Inflammatory macrophage treated with lipopolysaccharide for 1 hour (primary cell): ENCODE measurements at places on chromosomes 5 and 9.

DNA sequence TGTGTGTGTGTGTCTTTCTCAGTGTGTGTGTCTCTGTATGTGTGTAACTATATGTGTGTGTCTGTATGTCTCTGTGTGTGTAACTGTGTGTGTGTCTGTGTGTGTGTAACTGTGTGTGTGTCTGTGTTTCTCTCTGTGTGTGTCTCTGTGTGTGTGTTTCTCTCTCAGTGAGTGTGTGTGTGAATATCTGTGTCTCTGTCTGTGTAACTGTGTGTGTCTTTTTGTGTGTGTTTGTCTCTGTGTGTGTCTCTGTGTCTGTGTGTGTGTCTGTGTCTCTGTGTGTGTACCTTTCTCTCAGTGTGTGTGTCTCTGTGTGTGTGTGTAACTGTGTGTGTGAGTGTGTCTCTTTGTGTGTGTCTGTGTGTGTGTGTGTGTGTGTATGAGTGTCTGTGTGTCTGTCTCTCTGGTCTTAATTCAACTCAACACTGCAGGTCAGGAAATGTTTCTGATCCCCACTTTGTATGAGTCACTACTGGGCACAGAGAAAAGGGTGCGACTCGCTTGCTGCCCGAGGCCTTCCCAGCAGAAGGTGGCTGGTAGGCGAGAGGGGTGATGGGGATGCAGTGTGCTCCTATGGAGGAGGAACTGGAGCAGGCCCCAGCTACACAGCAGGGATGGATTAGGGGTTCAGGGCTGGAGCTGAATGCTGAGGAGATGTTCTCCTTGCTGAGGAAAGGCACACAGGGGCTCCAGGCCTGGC is 52.1 kb downstream of the NSG2 start:
- DNase-seq = no peak

DNA sequence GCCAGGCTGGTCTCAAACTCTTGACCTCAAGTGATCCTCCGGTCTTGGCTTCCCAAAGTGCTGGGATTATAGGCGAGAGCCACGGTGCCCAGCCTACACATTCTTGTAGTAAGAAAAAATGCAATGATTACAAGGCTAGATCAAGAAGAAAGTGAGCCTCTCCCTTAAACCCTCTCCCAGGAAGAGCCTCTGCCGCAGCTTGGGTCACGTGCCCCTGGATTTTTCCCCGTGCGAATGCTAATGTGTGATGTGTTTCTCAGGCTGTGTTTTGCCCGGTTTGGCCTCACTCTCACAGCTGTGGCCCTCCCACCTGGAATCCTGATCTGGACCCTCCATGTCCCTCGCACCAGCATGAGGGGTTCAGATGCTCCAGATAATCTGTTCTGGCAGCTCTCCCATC is 6.9 kb downstream of the PLPP7 start:
- DNase-seq = no peak

- no peak for DNase-seq
Measured at GRCh38 chr9:26727471-26727870, 165.1 kb downstream of the CAAP1 start.

DNA sequence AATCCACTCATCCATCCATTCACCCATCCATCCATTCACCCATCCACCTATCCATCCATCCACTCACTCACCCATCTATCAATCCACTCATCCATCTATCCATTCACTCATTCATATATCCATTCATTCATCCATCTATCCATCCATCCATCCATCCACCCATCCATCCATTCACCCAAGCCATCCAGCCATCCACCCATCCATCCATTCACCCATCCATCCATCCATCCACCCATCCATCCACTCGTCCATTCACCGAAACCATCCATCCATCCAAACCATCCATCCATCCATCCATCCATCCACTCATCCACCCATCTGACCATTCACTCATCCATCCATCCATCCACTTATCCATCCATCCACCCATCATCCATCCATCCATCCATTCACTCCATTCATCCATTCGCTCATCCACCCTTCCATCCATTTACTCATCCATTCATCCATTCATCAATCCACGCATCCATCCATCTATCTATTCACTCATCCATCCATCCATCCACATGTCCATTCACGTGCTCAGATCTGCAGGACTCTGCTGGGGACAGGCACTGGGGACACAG is 6.6 kb downstream of the SLC9A3 start:
- DNase-seq = no peak

GRCh38 chr9:124296094-124296493 is 38.3 kb downstream of the NEK6 start:
- DNase-seq = no peak

- DNase-seq = no peak
Measured at GRCh38 chr9:128266868-128267590, 8.8 kb downstream of the GOLGA2 start.

GRCh38 chr5:100772006-100772405 is 131.1 kb downstream of the ST8SIA4 start:
- DNase-seq = no peak

DNA sequence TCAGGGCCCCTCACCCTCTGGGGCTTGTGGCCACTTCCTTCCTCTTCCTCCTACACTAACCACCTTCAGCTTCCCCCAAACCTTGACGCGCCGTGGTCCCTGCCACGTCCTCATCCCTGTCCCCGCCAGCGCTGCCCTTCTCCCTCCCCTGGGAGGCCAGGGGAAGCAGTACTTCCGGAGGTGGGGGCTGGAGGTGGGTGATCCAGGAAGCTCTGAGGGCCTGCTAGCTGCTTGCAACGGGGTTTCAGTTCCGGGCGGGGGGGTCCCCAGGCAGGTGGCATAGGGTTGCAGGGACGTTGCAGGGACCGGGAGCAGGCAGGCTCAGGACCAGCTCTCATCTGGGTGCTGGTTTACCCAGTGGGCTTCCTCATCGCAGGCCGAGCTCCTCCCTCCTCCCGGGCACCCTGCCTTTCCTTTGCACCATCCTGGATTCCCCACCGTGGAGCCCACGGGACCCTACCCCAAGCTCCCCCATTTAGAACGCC is 70.0 kb downstream of the RXRA start:
- no peak for DNase-seq

DNA sequence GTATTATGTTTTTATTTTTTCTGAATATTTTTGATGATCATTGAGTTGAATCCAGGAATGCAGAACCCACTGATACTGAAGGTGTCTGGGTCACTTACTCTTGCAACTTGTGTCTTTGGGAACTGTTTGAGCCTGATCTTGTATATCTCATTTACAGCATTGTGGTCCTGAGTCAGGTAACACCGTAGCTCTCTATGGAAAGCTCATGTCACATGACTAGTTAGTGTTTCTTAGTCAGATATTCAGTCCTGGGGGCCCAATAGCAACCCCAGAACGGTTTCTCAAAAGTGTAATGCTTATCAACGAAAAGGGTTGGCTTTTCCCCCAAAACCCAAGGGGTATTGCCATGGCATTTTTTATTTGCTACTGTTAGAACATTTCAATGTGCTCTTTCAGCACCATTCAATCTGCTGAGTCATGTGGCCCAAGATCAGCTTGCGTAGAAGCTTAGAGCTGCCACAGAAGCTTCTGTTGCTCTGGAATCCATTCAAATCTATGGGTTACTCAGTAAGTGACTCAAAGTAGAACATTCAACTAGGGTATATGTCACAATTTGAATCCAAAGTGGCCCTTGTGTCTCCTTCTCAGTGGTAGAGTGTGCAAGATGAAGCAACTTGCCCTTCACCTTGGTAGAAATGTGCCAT is 12.1 kb upstream of the PTAR1 start:
- DNase-seq = no peak

- DNase-seq = no peak
Measured at GRCh38 chr5:25056836-25057235, 412.1 kb upstream of the CDH10 start.

GRCh38 chr5:10424124-10424731 is 17.5 kb upstream of the ROPN1L start:
- DNase-seq = peak; percentile 55

GRCh38 chr5:148343603-148344487 is 8.5 kb downstream of the SPINK9 start:
- DNase-seq = peak; percentile 10

DNA sequence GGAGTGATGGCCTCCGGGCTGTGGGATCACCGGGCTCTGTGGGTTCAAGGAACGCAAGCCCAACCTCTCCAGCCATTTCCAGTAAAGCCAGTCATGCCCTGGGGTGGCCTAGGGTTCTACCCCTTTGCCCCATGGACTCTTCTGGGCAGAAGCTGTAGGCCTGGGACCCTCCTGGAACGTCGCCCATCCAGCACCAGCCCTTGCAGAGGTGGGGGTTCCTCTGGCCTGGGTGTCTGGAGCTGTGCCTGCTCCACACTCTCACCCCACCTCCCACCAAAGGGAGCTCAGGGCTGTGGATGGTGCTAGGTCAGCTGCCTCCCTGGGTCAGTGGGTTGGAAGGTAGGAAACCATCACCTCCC is 1.4 kb upstream of the SLC12A7 start:
- no peak for DNase-seq

DNA sequence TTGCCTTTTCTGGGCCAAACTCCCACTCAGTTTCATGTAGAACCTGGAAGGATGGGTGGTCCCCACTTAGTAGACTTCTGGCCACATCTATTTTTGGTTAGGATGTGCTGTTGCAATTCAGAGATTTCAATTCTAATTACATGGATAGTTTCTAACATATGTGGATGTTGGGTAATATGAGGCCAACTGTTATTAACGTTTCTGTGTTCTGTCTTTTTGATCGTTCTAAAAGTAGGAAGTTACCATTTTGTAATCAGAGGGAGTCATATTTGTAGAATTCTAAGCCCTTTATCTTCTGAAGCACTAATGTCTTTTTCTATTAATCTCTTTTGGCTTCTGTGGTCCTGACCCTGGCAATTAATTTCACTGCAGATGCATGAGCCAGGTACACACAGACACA is 141.6 kb upstream of the SPEF2 start:
- peak; percentile 49 for DNase-seq
